H4 (cell line): ENCODE measurements at places on chromosomes 5 and 9. TPM values are rescaled to one million over a fixed set of nuclear protein-coding genes. Genes with fewer than 3 reads are reported as not detected.

COL23A1 gene
- 0.08 TPM in 1 of 2 replicates, not detected in the other for total RNA-seq

DNA sequence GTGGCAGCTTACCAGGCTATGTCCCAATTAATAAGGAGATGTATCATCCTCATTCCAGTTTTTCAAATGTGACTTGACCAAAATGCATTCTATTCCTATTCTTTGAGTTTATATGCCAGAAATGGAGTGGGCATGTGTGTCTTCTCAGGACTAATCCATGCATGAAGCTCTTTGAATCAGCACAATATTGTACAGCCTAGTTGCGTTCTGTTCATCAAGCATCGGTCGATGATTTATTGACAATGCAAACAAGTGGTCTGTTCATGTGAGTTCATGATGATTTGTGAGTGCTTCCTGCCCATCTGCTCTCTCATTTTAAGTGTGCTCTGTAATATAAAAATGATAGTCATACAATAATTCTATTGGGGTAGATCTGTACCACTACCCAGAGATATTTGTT lies 48.3 kb downstream of the PALM2AKAP2 start:
- no peak for DNase-seq

GRCh38 chr9:133135146-133135745 lies 14.2 kb upstream of the RALGDS start:
- DNase-seq: peak; percentile 85

- DNase-seq: no peak
Measured at GRCh38 chr9:11892401-11892800, 800.8 kb upstream of the TYRP1 start.

- no peak for DNase-seq
Measured at GRCh38 chr9:100699668-100700067, 121.8 kb downstream of the CAVIN4 start.

TXNDC8 gene
- total RNA-seq: not detected in 2 replicates

- DNase-seq: no peak
Measured at GRCh38 chr9:81594415-81594814, 94.9 kb downstream of the TLE1 start.
